ENCODE measurements at places on chromosomes 6 and 20.

GRCh38 chr6:110776413-110776812 lies 38.9 kb downstream of the CDK19 start:
- no peak for DNase-seq

- DNase-seq: no peak
Measured at GRCh38 chr6:160461641-160462040, 113.5 kb downstream of the SLC22A3 start.

GRCh38 chr6:170137911-170138910 lies 152.7 kb downstream of the DLL1 start:
- DNase-seq: no peak

DNA sequence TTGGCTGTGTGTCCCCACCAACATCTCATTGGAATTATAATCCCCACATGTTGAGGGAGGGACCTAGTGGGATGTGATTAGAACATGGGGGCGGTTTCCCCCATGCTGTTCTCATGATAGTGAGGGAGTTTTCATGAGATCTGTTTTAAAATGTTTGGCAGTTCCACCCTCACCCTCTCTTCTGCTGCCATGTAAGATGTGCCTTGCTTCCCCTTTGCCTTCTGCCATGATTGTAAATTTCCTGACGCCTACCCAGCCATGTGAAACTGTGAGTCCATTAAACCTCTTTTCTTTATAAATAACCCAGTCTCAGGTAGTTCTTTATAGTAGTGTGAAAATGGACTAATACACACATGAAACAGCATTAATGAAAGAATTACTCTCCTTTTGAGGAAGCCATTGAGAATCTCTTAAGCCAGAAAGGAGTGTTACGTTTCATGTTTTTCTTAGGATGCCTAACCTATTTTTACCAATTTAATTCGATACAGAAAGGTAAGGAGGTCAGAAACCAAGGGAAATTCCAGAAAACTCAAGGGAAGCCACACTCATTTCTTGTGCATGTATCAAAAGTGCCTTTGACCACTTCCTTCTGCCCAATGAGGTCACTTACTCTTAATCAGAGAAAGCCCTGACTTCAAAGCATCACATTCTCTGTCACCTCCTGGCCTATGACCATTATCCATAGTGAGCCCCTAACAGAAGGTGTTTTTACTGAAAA lies 24.7 kb upstream of the HINT3 start:
- DNase-seq: no peak

DNA sequence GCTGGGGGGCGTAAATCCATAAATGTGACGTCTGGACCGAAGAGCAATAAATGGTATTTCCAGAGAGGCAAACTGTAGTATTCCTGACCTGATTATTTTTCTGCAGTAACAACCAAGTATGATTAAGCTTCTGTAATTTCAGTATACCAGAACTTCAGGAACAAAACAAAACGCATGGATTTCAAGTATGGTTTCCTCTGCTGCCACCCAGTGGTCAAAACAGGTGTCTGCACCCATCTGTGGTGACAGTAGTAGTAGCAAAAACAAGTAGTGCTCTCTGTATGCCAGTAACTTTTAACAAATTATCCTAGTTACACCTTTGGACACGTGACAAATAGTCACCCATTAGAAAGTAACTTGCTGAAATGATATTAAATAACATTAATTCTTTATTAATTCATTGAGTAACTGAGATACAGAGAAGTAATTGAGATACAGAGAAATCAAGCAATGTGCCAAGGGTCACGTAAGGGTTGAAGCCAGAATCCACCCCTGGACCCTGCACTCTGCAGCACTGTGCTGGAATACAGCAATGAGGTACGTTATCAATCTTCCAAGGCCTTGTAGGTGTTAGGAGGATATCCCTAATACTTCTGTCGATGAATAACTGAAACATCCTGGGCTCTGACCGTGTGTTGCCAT lies 7.9 kb downstream of the CALHM4 start:
- DNase-seq: peak; percentile 74

DNA sequence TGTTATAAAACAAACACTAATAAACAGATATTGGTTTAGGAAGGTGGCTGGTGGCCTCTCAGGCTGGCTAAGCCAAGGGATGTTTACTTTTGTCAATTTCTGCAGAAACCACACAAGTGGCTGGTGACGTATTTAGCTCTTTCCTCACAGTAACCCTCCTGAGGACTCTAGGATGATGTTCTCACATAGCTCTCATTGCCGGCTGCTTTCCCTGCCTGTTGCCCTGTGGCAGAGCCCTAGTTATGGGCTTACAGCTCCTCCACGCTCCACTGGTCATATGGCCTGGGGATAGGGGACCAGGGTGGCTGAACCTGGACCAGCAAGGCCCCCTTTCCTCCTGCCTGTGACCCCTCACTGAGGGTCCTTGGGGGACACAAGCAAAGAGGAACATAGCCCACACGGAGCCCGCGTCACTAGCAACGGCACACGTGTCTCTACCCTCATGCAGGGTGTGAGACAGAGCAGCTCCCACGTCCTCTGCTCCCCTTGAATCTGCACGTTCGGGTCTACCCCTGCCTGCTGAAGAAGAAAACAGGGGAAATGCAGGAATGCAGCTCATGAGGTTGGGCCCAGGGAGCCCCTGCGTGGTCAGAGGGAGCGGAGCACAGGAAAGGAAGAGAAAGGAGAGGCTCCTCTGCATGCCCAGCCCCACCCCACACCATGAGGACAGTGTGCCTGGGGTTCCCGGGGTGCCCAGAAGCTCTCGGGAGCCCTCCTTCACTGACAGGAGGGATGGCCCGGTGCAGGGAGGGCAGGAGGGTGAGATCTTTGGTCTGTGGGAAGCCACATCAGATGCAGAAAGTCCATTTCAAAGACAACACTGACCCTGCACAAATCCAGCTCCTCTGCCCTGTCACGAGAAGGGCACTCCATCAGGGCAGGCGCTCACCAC lies 13.9 kb downstream of the RAMACL start:
- DNase-seq: no peak

DNA sequence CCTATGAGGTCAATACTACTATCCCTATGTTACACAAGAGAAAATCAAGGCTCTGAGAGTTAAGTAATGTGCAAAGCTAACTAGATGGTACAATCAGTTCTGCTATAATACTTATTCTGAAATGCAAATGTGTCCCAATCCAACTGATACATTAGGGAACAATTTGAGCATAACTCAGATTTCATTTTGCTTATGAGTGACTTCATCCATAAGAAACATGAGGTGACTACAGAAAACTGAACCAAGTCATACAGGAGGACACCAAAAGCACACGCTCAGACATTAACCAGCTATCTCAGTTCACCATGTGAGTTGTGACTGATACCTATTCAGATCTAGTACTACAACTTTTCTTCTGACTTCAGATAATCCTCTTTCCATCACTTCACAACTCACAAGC lies 179.9 kb upstream of the RUNX2 start:
- no peak for DNase-seq

DNA sequence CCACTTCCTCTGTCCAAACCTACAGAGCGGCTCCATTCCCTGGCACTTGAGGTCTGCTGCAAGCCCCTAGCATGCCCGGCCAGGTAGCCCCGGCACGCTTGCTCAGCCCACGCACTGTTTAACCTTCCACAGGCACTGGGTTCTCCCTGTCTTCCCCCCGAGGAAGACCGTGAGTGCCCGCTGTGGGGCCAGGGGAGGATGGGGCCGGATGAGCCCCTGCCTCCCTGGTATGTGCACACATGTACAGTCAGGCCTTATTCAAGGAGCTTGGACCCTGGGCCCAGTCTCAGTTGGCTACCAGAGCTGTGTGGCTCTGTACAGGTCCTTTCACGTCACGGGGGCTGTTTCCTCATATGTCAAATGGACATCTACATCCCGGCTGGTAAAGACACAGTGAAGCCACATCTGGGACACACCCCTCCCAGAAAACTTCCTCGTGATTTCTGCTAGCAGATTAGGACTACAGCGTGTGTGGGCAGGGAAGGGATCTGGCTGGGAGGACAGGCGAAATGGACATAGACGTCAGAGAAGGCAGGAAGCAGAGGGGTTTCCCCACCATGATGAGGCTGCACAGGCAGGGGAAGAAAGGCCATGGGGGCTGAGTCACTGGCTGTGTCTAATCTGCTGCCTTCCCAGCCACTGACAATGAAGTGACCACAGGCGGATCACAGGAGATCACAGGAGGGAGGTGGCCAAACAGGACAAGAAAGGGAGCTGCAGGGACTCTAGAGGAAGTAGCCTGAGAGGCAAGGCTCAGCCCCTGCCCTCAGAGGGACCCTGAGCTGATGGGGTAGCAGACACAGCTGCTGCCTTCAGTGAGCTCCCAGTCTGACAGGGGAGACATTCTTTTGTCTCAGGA lies 62.9 kb downstream of the MRPL14 start:
- peak; percentile 44 for DNase-seq

GRCh38 chr6:447381-448165 lies 56.0 kb downstream of the IRF4 start:
- DNase-seq: no peak

GRCh38 chr6:127971945-127972391 lies 71.1 kb upstream of the THEMIS start:
- no peak for DNase-seq

DNA sequence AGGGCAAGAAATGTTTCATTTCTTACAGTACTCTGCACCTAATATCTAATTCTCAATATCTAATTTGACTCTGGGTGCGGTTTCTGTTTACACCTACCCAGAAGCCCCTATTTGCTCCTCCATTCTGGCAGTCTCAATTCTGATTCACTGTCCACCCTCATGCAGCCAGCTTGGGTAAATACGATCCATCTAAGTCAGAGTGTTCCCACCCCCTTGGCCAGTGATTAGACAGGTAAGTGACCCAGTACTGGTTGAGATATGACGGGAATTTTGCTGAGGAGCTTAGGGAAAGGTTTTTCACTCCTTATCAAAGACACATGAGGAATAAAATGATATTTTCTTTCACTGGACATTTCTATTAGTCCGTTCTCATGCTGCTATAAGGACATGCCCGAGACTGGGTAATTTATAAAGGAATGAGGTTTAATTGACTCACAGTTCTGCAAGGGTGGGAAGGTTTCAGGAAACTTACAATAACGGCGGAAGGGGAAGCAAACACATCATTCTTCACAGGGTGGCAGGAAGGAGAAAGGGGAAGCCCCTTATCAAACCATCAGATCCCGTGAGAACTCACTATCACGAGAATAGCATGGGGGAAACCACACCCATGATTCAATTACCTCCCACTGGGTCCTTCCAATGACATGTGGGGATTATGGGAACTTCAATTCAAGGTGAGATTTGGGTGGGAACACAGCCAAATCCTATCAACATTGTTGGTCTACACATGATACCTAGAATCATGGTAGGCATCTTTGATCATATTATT lies 29.4 kb downstream of the GLO1 start:
- DNase-seq: peak; percentile 21

DNA sequence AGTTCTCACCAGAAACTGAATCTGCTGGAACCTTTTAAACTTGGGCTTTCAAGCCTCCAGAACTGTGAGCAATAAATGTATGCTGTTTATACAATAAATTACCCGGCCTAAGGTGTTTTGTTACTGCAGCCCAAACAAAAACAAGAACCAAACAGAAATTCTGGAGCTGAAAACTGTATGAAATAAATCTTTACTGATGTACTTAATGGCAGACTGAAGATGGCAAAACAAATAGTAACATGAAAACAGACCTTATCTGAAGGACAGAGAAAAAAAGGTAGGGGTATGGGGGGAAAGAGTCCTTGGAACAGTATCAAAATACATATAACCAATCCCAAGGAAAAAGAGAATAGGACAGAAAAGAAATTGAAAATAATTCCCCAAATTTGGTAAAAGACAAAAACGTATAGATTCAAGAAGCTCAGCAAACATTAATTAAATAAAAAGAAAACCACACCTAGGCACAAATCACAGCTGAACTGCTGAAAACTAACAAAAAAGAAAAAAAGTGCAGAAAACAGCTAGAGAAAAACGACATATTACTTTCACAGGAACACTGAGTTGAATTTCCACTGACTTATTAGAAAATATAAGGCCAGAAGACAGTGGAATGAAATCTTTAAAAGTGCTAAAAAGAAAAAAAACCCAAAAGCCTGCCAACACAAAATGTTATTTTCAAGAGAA lies 47.7 kb downstream of the NOL7 start:
- no peak for DNase-seq

- DNase-seq: peak; percentile 19
Measured at GRCh38 chr20:3208786-3209256, 477 bp upstream of the ITPA start.

DNA sequence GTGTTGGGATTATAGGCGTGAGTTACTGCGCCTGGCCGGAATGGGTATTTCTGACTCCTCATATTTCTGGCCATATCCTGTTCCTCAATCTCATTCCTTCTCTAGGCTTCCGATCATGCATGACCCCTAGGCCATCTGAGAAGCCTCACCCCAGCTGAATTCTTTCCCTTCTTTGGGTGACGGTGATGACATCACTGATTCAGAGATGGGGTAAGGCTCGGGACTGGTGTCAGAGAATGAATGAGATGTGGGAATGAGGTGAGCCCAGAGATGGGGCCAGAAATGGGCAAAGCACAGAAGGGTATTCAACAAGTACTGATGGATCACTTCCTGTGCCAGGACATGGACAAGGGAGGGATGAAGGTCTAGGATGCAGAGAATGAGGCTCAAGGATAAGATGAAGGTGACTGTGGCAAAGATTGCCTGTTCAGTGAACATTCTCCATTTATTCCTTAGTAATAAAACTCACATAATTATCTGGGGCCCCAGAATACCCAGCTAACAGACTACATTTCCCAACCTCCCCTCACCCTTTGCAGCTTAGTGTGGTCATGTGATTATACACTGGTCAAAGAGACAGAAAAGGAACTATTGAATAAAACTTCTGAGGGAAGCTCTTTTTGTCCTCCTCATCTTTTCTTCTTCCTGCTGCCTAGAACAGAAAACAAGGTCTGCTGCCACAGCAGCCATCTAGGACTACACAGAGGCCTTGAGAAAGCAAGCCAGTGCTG lies 39.6 kb downstream of the KIAA0319 start:
- DNase-seq: no peak

GRCh38 chr20:51391926-51392325 lies 150.6 kb downstream of the NFATC2 start:
- DNase-seq: no peak

DNA sequence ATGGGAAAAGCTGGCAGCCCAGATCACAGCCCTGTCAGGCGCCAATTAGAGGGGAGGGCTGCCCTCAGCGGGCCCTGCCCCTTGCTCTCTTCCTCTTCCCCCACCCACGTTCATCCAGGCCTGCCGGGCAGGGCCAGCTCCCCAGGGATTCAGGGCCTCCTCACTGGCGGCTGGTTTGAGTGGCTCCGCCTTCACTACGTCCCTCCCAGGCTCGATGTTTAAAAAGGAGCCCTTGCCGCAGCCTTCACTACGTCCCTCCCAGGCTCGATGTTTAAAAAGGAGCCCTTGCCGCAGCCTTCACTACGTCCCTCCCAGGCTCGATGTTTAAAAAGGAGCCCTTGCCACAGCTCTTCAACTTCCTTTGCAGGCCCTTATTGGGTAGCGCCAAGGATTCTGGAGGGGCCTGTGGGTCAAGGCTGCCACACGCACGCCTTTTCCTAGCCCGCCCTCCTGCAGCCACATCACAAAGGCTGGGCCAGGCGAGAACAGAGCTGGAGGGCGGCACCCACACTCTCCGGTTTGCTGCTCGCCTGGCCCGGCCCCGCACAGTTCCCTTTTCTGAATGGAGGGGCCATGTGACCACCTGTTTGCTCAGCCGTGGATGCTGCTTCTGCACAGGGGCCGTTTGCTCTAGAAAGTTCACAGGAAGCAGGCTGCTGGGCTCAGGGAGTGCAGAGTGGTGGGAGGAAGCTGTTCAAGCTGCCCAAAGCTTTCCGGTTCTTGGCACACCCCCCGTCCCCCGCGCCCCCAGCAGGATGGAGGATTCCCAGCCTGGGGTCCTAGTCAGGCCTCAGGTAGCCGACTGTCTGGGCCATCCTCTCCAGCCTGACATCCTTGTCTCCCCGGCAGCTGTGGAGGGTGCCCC lies 1.6 kb downstream of the SLC17A9 start:
- DNase-seq: no peak
